WTC11 (cell line): ENCODE measurements at places on chromosomes 16 and 17.
A peak's percentile ranks its signal among the peaks of the same experiment; 100 is the strongest.

DNA sequence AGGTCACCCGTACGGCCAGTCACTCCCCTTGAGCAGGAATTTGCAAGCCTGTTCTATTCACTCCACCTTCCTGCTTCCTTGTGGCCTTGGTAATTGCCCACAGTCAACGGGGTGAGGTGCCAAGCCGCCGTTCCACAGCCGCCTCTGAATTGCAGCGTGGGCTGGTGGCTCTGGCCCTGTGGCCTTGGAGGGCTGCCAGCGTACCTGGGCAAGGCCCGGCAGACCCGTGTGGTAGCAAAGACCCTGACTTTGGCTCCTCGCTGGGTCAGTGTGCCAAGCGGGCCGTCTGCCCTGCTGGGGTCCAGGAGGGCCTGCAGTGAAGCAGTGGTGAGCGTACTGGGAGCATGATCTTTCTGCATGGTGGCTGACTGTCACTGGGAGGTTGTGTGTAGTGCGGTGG is 3.6 kb downstream of the BANP start:
- no peak for DNase-seq

DNA sequence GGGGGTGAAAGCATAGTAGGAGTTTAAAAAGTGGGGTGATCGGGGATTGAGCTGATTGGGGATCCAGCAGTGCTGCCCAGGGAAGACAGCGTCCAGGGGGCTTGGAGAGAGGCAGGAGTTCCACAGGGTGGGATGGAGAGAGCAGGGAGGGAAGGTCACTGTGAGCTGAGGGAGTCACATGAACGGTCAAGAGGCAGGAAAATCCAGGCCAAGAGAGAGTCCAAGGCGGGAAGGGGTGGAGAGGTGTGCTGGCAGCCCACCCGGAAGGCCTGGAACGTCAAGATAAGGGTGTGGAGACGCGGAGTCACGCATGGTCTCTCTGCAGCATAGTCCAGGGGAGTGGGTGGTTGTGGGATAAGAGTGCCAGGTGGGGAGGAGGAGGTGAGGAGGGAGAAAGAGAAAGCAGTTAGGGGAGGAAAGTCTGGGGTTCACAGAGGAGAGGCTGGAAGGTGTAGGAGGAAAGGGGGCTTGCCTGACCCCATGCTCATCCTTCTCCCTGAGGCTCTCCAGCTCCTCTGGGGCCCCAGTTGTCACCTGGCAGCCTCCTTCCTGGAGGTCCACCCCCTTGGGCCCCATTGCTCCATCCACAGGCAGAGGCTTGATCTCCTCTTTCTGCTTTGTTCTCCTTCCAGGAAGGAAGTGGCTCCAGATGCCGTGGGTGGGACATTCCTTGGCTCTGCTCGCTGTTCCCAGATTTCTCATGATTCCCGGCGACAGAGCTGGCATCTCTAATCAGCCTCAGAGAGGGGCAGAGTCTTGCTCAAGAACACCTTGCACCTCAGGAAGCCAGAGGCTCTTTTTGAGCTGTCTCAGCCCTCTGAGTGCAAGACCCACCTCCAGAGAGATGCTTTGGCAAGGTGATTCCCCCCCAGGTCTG is 28.7 kb downstream of the CCR7 start:
- DNase-seq: no peak

DNA sequence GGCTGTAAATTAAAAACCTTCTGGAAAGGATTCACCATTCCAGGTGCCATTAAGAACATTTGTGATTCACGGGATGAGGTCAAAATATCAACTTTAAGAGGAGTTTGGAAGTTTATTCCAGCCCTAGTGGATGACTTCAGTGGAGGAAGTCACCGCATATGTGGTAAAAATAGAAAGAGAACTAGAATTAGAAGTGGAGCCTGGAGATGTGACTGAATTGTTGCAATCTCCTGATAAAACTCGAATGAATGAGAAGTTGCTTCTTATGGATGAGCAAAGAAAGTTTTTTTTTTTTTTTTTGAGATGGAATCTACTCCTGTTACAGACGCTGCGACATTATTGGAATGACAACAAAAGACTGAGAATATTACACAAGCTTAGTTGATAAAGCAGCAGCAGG is 26.7 kb downstream of the CCL4 start:
- DNase-seq: no peak

GRCh38 chr17:82854226-82854625 is 14.4 kb upstream of the ZNF750 start:
- DNase-seq: no peak

GRCh38 chr17:28480799-28481571 is 7.5 kb downstream of the SLC13A2 start:
- no peak for DNase-seq

DNA sequence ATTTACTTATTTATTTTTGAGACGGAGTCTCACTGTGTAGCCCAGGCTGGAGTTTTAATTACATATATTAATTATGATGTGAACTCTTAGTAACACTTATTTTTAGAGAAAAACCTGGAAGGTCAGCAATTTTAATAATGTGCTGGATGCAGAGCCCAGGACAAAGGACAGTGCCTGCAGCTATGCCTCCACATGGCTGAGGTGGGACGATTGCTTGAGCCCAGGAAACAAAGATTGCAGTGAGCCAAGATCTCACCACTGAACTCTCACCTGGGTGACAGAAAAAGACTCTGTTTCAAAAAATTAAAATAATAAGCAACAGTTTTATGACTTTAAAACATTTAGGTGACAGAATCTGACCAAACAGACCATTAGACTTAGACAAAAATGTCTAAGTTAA is 11.0 kb upstream of the CARD14 start:
- DNase-seq: no peak

DNA sequence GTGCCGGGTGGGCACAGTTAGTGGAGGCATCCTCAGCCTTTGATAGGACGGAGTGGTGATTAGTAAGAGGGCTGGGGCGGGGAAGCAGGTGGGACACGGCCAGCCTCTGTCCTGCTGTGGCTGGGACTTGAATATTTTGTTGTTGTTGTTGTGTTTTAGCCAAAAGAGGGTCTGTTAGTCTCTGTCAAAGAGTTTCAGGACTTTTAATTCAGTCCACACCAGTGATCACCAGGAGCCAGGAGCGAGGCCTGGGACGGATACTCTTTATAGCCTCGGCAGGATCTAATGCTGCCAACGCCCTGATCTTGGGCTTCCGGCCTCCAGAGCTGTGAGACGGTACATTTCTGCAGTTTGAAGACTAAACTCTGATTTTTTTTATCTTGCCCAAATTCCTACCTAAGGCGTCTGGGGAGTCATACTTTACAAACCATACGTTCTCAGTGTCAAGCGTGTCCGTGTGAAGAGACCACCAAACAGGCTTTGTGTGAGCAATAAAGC is 2.9 kb upstream of the RNF213 start:
- peak; percentile 33 for DNase-seq

DNA sequence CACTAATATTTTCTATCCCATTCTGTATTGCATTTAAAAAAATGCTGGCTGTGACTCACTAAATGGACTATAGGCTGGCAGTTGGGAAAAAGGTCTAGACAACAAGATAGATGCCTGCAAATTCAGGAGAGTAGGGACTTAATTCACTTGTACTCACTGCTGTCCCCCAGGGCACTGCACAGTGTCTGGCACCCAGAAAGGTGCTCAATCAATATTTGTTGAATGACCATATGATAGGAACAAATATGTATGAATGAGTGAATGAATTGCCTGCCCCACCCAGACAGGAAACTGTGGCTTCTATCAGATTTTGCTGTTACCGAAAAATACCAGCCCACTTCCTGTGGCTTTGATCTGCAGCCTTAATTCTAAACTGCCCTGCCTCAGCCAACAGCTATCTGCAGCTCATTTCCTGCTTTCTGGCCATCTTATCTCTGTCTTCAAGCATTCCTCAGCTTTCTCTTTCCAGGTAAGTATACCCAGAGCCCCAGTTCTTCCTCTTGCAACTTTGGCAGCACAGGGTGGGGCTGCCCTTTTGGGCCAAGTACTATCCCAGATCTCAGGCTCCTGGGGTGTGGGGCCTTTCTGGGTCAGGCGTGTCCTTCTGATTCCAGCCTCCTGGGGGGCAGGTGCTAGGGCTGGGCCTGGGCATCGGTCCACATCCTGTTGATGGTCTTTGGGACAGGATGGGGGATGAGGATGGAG is 15.3 kb upstream of the TNS4 start:
- DNase-seq: no peak

- DNase-seq: no peak
Measured at GRCh38 chr17:66398059-66398458, 95.6 kb downstream of the PRKCA start.

- peak; percentile 81 for DNase-seq
Measured at GRCh38 chr17:45234641-45235415, 13.1 kb downstream of the FMNL1 start.

GRCh38 chr16:27678955-27679354 is 129.0 kb downstream of the KATNIP start:
- DNase-seq: no peak

- DNase-seq: no peak
Measured at GRCh38 chr16:81008505-81008789, 1.4 kb downstream of the CENPN start.

GRCh38 chr17:43577664-43578403 is 31.7 kb upstream of the ETV4 start:
- DNase-seq: no peak

- no peak for DNase-seq
Measured at GRCh38 chr17:29037739-29038084, 5.2 kb upstream of the PIPOX start.

- DNase-seq: no peak
Measured at GRCh38 chr16:87240211-87241136, 76.7 kb downstream of the C16orf95 start.

DNA sequence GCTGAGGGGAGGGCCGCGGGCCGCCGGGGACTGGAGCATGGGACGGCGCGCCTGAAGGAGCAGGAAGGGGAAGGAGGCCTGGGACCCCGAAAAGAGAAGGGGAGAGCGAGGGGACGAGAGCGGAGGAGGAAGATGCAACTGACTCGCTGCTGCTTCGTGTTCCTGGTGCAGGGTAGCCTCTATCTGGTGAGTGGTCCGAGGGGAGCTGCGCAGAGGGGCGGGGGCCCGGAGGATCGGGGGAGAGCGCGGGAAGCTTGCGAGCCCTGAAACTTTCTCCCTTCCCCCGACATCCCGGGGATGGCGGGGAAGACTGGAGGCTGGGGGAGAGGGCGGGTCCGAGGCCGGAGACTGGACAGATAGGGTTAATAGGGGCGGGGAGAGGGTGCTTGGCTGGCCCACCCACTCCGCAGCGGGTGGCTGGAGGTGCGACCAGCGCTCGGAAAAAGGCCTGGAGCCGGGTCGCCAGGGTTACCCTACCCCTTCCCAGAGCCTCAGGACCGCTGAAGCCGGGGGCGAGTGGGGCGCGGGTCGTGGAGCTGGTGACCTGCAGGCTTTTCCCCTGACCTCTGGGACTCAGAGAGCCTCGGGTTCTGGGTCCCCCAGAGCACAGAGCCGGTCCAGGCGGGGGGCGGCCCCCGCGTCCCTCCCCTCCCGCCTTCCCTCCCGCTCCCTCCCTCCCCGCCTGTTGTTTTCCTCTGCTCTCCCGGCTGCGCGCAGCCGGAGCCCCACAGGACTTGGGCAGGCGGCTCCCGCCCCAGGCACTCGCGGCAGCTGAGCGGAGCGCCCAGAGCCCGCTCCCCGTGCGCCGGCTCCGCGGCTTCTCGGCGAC is 631 bp downstream of the NXPH3 start:
- peak; percentile 70 for DNase-seq

DNA sequence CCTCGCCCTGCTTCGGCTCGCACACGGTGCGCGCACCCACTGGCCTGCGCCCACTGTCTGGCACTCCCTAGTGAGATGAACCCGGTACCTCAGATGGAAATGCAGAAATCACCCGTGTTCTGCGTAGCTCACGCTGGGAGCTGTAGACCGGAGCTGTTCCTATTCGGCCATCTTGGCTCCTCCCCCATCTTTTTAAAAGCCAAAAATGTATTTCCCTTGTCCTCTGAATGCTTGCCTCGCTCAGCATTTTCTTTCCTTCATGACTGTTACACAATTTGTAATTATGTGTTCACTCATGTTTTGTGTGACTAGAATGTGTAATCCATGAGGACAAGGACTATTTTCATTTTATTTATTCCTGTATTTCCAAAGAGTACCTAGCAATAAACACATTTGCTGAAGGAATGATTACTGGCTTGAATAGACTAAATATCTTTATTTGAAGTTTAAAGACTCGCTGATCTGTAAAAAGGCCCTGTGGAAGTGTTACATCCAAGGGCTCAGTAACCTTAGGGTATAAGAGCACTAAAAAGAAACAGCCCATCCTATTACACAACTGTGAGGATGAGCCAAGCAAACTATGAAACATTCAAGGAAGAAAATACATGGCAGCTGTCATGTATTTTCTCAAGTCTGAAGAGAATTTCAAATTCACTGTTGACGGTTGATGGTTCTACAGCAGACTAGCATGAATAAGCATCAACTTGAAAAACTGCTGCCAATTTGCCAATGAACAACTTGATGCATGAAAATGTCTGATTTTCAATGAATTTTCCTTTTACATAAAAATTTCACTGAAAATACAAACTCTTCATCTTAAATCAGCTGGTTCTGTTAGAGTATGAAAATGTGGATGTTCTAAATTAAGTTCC is 192.6 kb downstream of the MYO1D start:
- no peak for DNase-seq

GRCh38 chr17:70906808-70907207 is 737.5 kb downstream of the KCNJ2 start:
- DNase-seq: no peak

- DNase-seq: no peak
Measured at GRCh38 chr17:57675427-57676387, 69.4 kb downstream of the CCDC182 start.

DNA sequence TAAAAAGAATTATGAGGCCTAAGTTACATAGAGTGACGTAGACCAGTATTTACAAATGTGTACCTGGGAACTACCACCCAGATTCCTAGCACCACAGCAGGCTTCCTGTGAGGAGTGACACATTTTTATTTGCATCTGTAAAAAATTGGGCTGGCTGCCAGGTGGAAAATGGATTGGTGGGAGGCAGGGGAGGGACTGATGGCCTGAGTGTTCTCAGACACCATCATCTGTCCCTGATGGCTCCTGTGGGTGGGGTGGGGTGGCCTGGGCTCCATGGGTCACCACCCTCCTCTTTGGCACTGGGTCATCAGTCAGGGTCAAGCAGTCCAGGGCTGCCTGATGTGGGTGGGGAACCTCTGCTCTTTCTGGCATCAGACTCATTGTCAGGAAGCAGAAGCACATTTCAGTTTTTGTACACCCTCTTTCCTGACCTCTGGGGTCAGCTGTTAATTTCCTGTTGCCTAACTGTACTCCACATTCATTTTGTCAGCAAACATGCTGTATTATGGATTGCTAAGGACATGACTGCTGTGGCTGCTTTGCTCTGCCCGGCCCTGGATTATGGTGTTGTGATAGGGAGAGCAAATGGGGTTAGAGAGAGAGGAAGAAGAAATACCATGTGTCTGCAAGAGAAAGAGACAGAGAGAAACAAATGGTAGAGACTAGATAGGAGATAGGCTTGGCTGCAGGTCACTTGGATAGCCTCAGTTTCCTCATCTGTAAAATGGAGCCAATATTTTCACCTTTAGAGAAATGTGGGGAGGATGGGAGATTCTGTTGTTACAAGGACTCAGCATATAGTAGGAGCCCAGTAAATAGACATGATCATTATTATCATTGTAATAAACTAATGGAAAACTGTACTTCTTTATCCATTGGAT is 11.6 kb upstream of the MFAP4 start:
- no peak for DNase-seq
